ENCODE measurements at places on chromosomes 4 and X.

GRCh38 chr4:82403725-82404124 is 26.5 kb downstream of the HNRNPDL start:
- DNase-seq, result no peak

- no peak for DNase-seq
These were observed 201.9 kb upstream of the BOD1L1 start for GRCh38 chr4:13829457-13829856.

DNA sequence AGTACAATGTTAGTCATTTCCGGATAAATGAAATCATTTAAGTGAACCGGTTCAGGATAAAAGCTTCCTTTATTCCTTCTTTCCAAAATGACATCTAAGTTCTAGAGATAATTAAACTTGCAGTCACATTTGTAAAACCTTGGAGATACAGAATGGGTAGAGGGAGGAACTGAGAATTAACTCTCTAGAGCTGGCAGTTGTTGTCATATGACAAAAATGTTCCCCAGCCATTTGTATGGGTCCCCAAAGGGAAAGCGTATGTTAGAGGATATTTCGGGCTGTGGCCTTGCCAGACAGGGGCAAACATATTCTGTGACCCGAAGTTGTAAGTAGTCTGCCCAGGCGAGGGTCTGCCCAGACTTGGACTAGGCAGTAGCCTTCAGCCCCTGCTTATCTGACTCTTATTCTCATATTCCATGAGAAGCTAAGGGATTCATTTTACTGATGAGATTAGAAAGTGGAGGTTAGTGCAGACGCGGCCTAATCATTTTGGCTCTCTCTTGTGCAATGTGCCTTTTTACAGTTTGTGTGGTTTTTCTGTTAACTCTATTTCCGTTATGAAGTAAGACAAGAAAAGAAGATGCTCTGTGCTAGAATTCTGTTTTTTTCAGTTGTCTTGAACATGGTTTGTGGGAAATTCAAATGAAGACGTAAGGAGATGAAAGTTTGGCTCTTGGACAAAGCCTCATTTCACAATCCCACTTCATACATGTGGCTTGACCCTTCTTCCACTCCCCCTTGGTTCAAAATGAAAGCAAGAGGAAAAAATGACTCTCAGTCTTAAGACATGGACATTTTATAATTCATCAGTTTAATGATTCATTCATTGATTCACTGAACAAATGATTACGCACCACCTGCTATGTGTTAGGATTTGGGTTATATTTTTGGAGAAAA is 2394.2 kb upstream of the AGA start:
- no peak for DNase-seq

- DNase-seq, result no peak
These were observed 83.8 kb downstream of the STARD8 start for GRCh38 chrX:68731254-68731653.

DNA sequence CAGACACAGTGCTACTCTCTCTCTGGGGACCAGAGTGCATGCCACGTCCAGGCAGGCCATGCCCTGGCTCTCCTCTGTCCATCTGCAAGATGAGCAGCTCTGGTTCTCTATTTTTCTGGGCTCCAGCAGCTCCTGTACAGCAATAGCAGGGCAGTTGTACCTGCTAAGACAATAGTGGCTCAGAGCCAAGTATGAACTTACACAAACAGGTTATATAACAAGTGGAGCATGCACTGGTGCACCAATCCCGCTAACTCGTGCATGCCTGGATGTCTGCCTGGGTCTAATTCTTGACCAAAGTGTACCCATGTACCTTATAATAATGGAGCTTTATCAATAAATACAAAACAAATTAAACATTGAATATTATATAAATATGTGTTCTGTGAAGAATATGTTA is 392.3 kb downstream of the CENPC start:
- no peak for DNase-seq
